ENCODE measurements at places on chromosomes 3 and 15.

DNA sequence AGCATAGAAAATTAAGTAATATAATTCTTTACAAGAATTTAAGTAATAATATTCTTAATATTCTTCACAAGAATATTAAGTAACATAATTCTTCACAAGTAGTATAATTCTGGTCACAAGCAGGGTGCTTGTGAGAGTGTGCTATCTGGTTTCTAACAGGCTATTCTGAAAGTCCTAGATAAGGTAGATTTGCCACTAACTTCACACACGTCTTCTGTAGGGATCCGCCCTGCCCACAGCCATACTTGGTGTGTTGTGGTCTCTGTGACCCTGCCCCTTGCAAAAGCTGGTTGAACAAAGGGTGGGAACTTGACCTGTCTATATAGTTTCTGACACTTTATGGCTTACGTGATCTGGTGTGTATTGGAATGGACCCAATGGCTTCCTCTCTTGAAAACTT lies 253.4 kb upstream of the MDFIC2 start:
- no peak for DNase-seq

- peak; percentile 23 for DNase-seq
These were observed 639.4 kb upstream of the TBL1XR1 start for GRCh38 chr3:177836671-177837070.

GRCh38 chr15:46413799-46414198 lies 779.0 kb downstream of the SQOR start:
- no peak for DNase-seq

- DNase-seq, result no peak
These were observed 880 bp downstream of the NISCH start for GRCh38 chr3:52456169-52456799.

GRCh38 chr3:60240492-60240891 lies 1010.8 kb downstream of the FHIT start:
- DNase-seq, result no peak

DNA sequence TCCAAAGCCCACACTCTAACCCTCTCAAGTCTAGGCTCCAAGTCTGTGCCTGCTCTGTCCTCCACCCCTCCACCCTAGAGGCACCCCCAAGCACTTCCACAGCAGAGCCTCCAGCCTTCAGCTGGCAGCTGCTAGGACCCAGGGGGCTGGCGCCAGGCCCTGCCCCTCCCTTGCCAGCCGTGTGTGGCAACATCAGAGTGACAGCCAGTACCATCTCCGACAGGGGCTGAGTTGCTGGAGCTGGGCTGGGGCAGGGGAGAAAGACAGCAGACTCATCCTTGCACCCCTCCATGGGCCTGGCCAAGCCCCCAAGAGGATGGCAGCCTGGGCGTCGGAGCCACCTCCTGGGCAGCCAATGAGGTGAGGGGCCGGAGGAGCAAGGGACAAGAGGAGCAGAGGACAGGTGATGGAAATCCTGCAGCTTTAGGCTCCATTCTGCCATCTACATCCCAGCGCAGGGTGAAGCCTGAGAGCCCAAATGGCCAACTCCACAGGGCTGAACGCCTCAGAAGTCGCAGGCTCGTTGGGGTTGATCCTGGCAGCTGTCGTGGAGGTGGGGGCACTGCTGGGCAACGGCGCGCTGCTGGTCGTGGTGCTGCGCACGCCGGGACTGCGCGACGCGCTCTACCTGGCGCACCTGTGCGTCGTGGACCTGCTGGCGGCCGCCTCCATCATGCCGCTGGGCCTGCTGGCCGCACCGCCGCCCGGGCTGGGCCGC lies at the start of gene GPR62:
Gene GPR62, plus strand, starts transcription at position 207 of the 718 bp plus-strand sequence. Its CDS starts 272 bp downstream, at position 479.
- no peak for DNase-seq

DNA sequence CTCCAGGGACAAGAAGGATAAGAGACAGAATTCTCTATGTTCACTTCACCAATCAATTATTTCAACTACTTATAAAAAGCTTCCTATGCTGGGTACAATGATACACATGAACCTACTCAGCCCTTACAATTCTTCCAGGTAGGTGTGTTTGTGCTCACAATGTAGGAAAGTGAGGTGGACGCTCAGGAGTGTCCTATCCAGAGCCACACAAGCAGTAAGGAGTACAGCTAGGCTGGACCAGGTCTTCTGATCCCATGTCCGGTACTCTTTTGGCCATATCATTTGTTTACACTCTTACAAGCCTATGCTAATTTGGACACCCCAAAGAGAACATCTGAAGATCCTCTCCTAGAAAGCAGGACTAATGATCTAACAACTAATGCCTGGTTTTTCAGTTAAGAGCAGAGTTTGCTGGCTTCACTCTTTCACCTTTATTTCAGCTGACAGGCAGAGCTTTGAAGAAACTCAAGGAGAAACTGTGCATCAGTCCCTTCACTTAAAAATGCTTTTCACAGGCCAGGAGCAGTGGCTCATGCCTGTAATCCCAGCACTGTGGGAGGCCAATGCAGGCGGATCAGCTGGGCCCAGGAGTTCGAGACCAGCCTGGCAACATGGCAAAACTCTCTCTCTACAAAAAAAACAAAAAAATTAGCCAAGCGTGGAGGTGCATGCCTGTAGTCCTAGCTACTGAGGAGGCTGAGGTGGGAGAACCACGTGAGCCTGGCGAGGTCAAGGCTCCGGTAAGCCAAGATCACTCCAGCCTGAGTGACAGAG lies 27.5 kb downstream of the IGF2BP2 start:
- DNase-seq, result no peak

GRCh38 chr3:29065211-29065785 lies 215.6 kb upstream of the RBMS3 start:
- DNase-seq, result peak; percentile 51

DNA sequence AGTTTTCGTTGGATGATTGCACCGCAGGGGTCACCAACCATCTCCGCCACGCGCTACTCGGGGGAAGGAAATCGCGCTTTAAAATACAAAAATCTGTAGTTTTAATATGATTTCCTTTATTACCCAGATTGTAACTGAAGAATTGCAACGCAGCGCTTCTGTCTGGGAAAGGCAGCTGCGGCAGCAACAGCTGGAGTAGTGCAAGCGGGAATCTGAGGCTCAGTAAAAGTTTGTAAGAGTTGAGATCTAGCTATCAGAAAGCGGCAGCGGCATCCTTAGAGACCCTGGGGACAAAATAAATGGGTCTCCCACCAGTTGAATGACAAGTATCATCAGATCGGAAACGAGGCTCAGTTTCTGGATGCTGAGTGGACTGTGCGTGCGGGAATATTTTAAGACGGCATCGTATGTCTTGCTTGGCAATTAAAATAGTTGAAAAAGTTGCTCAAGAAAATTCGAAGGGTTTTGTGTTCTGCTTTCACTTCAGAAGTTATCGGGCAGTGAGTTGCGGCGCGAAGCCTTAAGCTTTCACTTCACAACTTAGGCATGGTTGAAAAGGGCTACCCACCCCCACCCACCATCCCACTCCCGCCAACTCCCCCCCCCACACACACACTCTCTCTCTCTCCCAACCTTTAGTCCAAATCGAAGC lies 2.7 kb downstream of the MECOM start:
- no peak for DNase-seq

DNA sequence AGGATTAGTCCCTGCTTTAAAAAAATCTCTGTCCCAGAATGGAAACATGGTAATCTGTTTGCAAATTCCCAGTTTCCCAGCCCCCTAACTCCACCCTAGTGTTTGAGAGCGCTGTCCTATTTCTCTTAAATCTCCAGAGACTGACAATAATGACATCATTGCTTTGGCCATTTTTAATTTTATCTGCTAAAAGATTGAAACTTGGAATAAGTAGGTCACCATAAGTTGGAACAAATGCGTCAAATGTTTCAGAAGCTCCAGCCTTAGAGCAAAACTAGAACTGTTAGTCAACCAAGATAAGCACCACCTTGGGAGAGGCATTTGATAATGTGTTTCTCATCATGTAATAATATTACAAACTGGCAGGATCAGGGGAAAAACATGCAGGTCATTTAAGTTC lies 25.7 kb upstream of the MB21D2 start:
- DNase-seq, result no peak
